Stimulated activated CD8-positive, alpha-beta memory T cell treated with anti-CD3 and anti-CD28 coated beads, Interleukin-12 subunit alpha, Interleukin-12 subunit beta, amount 100 ng/mL, for 4 hours (primary cell): ENCODE measurements at places on chromosomes 4 and X.
A peak's percentile ranks its signal among the peaks of the same experiment; 100 is the strongest.

DNA sequence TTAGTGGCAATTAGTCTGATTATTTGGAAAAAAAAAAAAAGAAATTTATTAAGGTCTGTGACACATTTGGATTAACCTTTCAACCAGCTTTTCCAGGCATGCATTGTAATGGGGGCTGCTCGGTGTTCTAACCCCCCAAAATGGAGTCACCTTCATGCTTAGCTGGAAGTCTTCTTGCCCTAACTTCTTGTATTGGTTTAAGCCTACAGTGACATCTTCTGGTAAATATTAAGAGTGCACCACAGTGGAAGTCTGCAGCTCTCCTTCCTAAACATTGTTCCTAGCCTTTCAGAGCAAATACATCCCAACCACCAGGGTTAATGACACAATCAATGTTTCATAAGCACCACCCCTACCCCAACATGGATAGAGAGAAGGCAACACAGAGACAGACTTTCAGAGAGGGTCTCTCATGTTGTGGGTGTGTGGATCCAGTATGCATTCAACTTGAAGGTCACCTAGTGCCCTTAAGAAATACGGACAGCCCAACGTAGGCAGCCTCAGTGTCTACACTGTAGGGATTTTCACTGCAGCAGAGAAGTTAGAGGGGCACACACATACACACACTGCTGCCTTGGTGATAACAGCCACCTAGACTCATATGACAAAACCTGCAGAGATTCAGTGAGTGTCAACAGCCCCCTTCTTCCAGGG lies 142.9 kb upstream of the MBNL3 start:
- no peak for DNase-seq

DNA sequence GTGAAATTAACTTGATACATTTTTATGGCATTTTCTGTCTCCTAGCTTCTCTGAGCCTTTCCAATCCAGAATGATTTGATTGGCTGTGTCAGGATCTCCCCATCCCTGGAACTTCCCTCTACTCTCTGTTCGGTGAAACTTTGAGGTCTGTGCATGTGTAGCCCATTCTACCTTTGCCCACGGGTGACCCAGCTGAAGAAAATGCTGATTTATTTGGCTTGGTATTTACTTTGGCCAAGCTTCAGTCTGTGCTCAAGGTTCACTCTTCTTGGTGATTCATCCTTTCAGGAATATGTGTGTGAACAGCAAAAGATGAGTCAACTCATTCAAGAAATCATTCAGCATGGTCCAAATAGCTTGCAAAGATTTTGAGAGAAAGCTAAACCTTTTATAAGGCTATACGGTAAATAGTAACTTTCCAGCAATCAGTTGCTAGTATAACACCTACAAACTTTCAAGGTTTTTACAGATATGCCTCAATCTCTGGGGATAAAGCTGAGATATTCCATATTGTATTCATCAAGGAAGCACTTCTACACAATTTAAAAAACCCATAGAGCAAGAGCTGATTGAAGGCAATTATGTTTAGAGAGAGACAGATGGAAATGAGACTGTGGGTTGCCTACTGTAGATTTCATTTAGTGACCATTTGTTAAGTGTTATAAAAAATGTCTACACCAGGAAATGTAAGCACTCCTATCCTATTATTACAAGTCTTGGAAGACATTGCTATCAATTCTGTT lies 233.9 kb upstream of the CXXC4 start:
- DNase-seq = no peak

- DNase-seq = no peak
These were observed 8.5 kb downstream of the EVC start for GRCh38 chr4:5719350-5720055.

- no peak for DNase-seq
These were observed 106.9 kb upstream of the ACSL4 start for GRCh38 chrX:109839694-109840567.

- no peak for DNase-seq
These were observed 36.0 kb downstream of the GAB3 start for GRCh38 chrX:154714925-154715324.

- DNase-seq = no peak
These were observed 4.0 kb downstream of the LRPAP1 start for GRCh38 chr4:3527914-3528876.

DNA sequence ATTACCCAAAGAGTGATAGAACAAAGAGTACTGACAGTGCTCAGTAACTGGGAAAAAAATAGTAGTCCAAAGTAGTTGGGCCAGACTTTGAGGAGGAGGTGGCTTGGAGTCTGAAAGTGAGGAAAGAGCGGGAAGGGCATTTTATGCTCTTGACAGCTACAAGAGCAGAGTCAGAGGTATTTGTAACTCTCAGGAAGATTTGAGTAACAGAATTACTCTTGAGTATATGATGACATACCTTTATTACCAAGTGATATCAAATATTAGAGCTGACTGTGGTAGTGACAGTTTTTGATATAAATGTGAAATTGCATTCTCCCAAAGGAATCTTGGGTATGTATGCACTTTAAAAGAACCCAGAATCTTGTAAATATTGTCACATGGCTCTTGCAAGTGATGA lies 2.2 kb downstream of the SLAIN2 start:
- no peak for DNase-seq

DNA sequence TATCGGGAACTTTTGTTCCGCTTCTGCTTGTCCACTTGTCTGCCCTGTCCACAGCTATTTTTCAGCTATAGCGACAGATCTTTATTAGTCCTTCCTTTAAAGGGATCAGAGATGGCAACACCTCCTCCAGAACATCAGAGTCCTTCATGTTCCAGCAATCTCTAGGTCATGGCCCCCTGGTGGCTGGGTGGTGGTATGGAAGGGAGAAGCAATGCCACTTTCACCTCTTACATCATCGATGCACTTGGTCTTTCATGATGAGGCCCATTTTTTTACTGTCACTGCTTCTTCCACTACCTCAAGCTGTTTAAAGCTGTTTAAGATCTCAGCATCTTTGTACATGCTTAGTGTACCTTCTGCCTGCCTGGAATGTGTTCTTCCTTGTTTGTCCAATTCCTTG lies 106.7 kb downstream of the ARHGAP6 start:
- peak; percentile 2 for DNase-seq

DNA sequence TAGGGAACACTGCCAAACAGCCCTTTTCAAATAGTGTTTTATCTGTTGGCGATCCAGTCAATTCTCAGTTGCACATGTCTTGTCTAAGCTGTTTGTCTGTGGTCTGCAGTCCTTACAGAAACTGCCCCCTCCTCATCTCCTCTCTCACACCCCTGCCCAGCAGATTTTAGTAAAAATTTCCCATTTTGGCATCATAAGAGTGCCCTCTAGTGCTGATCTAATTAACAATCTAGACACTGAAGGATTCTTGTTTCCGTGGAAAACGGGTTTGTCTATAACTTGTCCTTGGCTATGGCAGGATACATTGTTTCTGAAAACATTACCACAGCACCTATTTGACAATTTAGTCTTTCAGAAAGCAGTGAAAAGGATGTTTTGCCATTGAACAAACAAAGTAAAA lies 227.2 kb upstream of the MBNL3 start:
- DNase-seq = no peak

- DNase-seq = no peak
These were observed 144.2 kb upstream of the FAM241A start for GRCh38 chr4:112001041-112001440.

DNA sequence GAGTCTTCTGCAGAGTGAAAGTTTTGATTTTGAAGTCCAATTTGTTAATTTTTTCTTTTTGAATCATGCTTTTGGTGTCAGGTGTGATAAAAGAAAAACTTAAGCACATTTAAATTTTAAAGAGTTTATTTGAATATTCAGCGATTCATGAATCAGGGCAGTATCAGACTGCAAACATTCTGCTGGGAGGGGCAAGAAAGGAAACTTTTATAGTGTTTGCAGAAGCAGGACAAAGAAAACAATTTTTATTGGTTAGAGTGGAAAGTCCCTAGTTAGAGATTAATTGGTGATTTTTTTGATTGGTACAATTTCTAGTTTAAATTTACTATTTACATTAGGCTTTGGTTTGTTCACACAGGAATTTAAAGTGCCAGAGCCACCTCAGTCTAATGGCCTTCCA lies 1.5 kb upstream of the DIPK2B start:
- DNase-seq = no peak

DNA sequence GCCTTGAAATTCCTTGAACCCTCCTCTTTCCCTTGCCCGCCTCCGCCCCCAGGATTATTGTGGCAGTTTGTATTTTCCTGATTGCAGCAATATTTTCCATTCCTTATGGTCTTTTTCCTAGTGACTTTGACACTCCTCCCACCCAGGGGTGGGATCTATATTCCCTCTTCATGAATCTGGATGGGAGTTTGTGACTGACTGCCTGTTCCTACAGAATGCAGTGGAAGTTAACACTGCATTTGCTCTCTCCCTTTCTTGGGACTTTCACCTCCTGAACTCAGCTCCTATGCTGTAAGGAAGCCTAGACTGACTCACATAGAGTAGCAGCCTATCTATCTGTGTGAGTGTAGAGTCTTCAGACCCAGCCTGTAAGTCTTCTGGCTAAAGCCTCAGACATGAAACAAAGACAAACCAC lies 2.2 kb downstream of the FUNDC2 start:
- DNase-seq = no peak

DNA sequence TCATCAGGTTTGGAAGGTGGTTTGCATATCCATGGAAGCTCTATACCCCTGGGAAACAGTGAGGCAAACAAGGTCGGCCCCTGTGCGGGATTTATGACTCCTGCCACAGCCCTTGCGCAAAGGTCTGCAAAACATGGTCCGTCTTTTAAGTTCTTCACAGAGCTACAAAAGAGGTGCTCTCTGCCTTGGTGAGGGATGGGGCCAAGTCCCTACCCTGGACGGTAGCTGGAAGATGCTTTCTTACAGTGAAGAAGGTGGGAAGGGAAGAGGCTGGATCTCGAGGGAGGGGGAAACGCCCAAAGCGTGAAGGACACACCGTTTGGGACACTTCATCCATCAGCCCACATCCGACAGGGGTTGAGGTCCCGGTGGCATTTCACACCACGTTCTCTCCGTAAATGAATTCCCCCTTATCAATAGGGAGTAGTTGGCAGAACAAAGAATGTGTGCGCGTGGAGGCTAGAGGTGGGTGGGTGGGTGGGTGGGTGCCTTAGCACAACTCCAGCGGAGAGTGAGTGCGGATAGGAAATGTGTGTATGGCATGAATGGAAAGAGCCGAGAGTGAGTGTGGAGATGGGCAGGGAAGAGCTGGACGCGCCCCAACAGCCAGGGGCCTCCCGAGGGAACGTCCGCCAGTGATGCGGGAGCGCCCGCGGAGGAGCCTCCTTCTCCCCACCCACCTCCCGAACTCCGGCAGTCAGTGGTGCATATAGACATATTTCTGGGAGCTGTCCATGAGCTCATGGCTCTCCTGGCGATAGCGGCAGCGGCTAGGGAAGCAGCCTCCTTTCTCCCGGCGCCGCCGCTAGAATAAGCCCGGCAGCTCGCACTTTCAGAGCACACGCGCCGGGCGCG lies 68.3 kb downstream of the LARP7 start:
- no peak for DNase-seq
